ENCODE measurements at places on chromosomes 7 and 10. TPM values are rescaled to one million over a fixed set of nuclear protein-coding genes. Genes with fewer than 3 reads are reported as not detected.

Gene TLL2
- total RNA-seq, result 0.11 TPM

DNA sequence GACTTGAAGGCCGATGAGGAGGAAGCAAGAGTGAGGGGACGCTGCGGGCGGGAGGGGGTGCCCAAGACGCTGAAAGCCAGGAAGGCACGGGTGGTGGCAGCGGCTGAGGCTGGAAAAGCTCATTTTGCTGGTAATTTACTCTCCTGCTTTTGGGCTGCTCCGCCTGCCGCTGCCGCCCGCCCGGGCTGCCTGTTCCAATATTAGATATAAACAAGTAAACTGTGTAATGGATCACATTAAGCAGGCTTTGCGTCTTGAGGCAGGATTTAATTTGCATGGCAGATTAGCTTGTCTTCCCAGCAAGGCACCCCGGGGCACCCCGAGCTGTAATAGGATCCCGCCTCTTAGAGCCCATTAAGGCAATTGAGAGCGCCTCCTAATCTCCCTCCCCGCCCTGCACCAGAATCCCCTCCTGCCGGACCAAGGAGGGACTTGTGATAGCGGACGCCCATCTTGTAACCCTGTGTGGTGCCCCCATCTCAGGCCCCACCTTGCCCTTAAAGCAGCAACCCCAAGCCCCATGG, 46.1 kb upstream of the SLF2 start:
- no peak for DNase-seq

- DNase-seq, result no peak
Observed at GRCh38 chr10:88361494-88361893, 221.6 kb downstream of the RNLS start.

Gene NUTM2A
- 0.26 TPM for total RNA-seq

DNA sequence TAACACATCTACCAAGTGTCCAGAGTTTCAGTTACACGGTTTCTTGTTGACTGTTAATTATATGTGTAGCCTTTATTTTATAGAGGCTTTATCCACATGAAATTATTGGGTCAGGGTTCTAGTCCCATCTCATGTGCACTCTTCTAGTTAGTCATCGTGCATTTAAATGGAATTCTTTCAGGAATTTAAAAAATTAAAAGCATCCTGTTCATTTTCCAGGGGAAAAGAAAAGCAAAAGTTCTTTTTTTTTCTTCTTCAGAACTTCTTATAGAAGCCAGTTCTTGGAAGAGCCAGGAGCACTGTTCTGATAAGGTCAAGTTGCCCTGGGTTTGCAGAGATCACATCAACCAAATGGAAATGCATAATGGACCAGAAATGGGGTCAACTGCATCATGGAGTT, 324.7 kb downstream of the INHBA start:
- DNase-seq, result no peak

DNA sequence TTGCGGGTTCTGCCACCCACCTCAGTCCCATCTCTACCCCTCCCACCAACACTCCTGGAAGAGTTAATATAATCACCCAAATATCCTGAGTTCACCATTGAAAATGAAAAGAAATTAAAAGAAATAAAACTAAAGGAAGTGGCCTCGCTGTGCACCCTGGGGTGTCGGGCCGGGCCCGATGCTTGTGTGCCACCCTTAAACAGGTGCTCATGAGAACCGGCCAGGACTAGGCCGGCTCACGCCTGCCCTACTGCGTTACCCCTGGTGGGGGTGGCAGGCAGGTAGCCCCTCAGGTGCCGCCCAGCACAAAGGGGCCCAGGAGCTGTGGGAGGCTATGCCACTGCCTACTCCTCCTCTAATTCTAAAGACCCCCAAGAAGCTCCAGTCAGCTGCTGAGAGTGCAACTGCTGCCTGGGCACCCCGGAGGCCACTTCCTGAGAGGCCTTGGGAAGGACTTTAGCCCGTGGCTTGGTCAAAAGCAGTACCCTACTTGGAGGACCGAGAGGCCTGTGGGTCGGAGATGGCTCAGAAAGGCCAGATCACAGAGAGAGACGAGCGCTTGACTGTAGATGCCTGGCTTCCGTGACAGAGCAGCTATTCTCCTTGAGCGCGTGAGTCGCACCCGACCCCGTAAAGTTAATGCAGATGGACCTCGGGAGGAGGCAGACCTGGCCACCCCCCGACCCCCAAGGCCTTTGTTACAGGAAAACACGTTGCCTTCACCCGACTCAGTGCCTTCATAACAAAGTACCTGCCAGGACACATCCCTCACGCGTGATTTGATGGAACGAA, 51.0 kb upstream of the PPP2R2D start:
- DNase-seq, result no peak

DNA sequence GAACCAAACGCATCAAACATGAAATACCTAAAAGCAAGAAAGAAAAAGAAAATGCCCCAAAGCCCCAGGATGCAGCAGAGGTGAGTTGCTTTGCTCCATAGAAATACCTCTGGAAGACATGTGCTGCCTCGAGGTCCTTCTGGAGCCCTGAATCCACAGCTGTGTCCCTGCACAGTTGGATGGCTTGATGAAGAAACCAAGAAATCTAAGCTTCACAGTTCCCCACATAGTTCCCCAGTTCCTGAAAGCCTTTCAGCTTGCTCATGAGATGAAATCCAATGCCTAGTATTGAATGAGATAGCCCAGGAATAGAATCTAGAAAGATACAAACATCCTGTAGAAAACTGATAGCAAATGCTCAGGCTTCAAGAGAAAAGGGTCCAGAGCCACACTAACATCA, 182.8 kb downstream of the RTKN2 start:
- DNase-seq, result no peak

DNA sequence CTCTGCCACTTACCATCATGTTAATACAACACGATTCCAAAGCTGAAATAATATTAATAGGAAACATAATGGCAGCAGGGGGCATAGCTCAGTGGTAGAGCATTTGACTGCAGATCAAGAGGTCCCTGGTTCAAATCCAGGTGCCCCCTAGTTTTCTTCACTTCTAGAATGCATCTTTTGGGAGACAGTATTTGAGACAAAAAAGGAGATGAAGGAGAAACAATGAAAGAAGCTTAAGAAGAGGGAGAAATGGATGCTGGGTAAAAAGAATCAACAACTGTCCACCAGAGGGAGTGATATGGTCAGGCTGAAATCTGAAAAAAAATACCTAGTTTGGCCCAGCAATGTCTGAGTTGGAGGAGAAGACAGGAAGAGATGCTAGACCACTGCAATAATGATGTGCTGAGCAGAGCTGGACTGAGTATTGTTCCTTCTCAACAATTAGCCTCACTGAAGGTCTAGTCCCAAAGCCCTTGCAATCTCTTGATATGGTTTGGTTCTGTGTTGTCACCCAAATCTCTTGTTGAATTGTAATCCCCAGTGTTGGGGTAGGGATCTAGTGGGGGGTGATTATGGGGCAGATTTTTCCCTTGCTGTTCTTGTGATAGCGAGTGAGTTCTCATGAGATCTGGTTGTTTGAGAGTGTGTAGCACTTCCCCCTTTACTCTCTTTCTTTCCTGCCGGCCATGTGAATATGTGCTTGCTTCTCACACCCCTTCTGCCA, 48.3 kb downstream of the ZNF783 start:
- peak; percentile 92 for DNase-seq

- no peak for DNase-seq
Observed at GRCh38 chr7:12337095-12337494, 66.6 kb downstream of the VWDE start.

Gene IFIT2
- total RNA-seq, result 9.0 TPM

Gene MKX
- total RNA-seq, result not detected

Gene PCLO
- 0.57 TPM for total RNA-seq

Gene PBLD
- 6.8 TPM for total RNA-seq

DNA sequence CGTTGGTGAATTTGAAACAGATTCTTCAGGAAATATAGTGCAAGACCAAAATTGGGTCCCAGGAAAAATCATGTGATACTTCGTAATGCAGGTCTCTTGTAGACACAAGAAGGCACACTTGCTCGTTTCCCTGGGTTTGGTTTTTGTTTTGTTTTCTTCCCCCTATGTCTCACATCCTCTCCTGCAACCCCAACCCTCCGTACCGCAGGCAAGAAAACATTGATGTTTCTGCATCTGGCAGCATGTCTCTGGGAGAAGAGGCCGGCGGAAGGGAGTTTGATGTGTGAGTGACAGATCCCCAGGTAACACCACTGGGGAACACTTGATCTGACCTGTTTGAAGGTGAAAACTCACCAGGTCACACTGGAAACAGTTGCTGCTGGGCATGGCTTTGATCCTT, 718.5 kb downstream of the AUTS2 start:
- DNase-seq, result no peak

Gene SPRN
- 0.29 TPM for total RNA-seq

DNA sequence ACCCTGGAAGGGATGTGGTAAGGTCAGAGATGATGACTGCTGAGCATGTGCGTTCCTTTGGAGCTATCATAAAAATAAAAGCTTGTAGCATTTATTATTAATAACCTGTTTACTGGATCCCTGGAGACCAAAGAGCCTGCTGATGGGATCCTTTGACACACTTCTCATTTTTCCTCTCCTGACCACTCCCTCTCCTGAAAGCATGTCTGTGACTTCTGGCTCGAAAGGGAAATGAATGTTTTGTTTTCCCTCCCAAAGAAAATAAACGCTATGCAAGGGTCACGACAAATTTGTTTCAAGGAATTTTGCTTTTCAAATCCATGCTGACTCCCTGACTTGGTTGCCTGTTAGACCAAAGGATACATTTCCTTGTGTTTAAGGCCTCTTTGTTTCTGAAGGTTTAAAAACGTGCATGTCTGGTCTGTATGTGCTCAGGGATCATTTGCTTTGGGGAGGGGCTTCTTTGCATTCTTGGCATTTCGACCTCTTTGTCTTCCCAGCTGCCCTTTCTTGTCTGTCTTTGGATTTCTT, 185.1 kb upstream of the AGK start:
- peak; percentile 58 for DNase-seq

- DNase-seq, result peak; percentile 42
Observed at GRCh38 chr10:32318476-32318896, 28.5 kb downstream of the EPC1 start.

GRCh38 chr10:16754765-16755164, 62.5 kb downstream of the RSU1 start:
- no peak for DNase-seq

Gene BLNK
- total RNA-seq, result not detected

DNA sequence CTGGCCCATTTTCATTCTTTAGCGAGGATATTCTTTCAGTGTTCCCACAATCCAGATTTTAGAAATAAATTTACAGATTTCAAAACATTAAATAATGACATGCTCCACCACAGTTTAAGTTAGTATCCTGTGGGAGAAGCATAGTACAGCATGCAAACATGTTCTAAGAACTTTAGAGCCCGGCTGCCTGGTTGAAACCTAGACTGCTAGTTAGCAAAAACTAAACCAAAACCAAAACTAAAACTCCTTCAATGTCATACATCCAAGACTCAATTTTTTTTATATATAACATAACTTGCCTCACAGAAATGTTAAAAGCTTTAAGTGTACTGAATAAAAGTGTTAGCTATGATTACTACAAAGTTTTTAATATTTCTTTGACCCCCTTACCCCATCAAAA, 17.0 kb downstream of the TRA2A start:
- DNase-seq, result no peak

Gene KCP
- 0.13 TPM for total RNA-seq

DNA sequence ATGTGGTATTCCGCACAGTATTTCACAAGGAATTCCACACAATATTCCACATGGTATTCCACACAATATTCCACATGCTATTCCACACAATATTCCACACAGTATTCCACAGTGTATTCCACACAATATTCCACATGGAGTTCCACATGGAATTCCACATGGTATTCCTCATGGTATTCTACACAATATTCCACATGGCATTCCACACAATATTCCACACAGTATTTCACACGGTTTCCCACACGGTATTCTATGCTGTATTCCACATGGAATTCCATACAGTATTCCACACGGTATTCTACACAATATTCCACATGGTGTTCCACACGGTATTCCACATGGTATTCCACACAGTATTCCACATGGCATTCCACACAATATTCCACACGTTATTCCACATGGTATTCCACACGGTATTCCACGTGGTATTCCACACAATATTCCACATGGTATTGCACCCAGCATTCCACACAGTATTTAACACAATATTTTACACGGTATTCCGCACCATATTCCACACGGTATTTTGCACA, 137.3 kb upstream of the CHST15 start:
- no peak for DNase-seq

DNA sequence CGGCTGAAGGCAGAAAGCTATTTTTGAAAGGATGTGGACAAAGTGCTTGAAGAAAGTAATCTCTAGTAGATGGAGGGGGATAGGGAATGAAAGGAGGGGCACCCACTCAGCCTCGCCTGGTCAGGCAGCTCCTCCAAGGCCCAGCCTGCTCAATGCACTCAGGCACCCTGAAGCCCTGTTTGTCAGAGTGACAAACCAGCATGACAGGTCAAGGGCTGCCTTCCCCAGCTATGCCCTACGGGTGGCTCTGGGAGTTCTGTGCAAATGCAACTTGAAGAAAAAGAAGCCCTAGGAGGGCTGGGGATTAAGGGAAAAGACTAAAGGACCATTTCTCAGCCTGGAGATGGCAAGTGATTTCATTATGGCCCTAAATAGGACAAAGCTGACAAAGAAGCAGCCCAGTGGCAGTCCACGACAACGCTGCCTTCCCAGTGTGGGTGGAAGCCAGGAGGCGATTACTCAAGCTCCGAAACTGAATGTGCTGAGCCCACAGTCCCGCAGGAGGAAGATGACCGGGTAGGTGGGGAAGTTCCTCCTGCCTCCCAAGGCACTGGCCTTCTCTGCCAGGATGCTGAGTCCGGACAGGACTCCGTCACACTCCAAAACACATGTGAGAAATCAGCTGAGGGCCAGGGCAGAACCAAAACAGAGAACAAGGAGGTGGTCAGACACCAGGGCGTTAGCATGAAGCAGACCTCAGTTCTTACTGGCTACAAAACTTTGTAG, 16.3 kb downstream of the LIPA start:
- no peak for DNase-seq

Gene RASA4B
- total RNA-seq, result 0.40 TPM

- DNase-seq, result no peak
Observed at GRCh38 chr7:35386816-35387706, 133.2 kb upstream of the TBX20 start.

Gene MXI1
- total RNA-seq, result 10.6 TPM

Gene PPP1R9A
- total RNA-seq, result 0.51 TPM

Gene KIF11
- total RNA-seq, result 61.3 TPM

- no peak for DNase-seq
Observed at GRCh38 chr10:107011105-107011504, 153.4 kb downstream of the SORCS1 start.

- DNase-seq, result no peak
Observed at GRCh38 chr7:112398534-112398933, 51.7 kb upstream of the IFRD1 start.

Gene NPTX2
- 3,060 TPM for total RNA-seq

Gene AMPH
- 0.19 TPM for total RNA-seq
